Stimulated activated CD8-positive, alpha-beta memory T cell treated with anti-CD3 and anti-CD28 coated beads, Interleukin-4, amount 100 ng/mL, for 1 hour (primary cell): ENCODE measurements at places on chromosomes 7 and 10.

- DNase-seq: no peak
Observed at GRCh38 chr10:118496525-118496924, 98.9 kb downstream of the PRLHR start.

GRCh38 chr10:70293169-70293843 lies 9.5 kb upstream of the NPFFR1 start:
- DNase-seq: no peak

- no peak for DNase-seq
Observed at GRCh38 chr7:128833148-128833945, 3.1 kb downstream of the FLNC start.

GRCh38 chr10:128286141-128286761 lies 160.0 kb upstream of the MKI67 start:
- DNase-seq: no peak

DNA sequence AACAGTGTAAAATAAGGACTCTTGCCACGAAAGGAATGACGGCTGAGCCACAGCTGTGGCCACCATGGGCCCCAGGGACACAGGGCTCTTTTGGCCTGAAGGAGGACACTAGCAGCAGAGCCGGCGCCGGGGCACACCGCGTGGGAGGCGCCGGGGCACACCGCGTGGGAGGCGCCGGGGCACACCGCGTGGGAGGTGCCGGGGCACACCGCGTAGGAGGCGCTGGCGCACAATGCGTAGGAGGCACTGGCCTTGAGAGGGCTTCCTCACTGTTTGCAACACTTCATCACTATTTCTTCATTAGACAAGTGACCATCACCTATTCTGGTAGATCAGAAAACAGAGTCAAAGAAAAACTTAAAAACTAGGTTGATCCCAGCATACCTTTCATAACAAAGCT lies 23.4 kb downstream of the ESYT2 start:
- no peak for DNase-seq

- DNase-seq: no peak
Observed at GRCh38 chr10:93076871-93077270, 3.2 kb downstream of the CYP26A1 start.

GRCh38 chr10:101487399-101487798 lies 100.7 kb downstream of the POLL start:
- DNase-seq: no peak

- DNase-seq: no peak
Observed at GRCh38 chr7:79361214-79361613, 92.3 kb downstream of the MAGI2 start.

- DNase-seq: no peak
Observed at GRCh38 chr10:105656856-105657255, 1015.8 kb downstream of the SORCS3 start.

DNA sequence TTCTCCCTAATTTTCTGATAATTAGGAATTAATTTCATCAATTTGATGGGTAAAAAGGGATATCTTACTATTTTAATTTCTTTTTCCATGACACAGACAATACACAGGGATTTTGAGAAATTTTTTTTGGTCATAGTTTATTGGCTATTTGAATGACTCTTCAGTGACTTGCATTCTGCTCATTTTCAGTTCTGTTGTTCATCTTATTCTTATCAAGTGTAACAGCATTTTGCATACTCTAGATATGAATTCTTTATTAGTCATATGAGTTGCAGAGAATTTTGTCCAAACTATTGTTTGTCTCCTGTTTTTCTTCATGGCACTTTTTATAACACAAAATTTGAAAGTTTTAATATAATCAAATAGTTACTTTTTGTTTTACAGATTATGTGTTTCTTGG lies 41.7 kb downstream of the MKLN1 start:
- DNase-seq: no peak

GRCh38 chr7:52436278-52436677 lies 599.2 kb upstream of the POM121L12 start:
- no peak for DNase-seq

DNA sequence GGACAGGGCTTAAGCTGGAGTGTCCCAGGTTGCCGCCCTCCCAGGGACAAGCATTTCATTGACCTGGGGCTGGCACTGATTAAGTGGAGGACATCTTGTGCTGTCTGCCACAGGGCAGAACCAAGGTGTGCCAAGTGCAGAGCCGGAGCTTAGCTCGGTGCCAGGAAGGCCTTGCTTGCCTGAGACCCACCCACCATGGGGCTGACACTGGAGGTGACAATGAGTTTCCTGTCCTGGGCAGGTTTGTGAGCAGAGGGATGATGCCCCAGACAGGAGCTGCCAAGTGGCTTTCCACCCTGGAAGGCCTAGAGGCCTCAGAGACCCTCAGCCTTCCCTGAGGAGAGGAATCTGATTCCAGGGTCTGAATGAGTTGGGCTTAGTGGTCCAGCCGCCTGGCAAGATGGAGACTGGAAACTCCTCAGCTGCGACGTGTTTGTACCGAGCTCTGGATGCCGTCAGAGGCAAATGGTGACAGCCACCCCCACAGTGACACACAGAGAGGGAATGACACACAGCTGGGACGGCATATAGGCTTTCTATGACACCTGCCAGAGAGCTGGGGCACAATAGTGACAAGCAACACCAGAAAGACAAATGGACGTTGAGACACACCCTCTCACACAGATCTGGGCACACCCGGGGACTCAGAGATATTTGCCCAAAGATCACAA lies 2.6 kb downstream of the ADCYAP1R1 start:
- DNase-seq: no peak

DNA sequence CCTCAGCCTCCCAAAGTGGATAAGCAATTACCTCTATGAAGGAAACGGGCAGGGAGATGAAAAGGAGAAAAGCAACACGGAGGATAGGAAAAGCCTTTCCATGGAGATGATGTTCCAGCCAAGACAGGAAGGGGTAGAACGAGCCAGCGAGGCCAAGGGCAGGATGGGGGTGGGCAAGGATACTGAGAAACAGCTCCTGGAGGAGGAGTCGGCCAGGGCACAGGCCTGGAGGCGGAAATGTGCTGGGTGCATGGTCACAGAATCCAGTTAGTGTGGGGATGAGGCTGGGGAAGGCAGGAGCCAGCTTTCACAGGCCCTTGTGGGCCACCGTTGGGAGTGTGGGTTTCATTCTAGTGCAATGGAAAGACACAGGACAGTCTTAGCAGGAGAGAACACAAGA lies 162.6 kb downstream of the JAZF1 start:
- no peak for DNase-seq

GRCh38 chr10:110591760-110592159 lies 24.3 kb downstream of the SMC3 start:
- no peak for DNase-seq

- DNase-seq: no peak
Observed at GRCh38 chr10:128576943-128577670, 450.9 kb upstream of the MKI67 start.

- no peak for DNase-seq
Observed at GRCh38 chr10:72832701-72833100, 60.8 kb upstream of the OIT3 start.

- no peak for DNase-seq
Observed at GRCh38 chr10:79435271-79436065, 10.0 kb downstream of the ZCCHC24 start.

- DNase-seq: no peak
Observed at GRCh38 chr7:123004931-123005330, 9.4 kb upstream of the TAS2R16 start.

DNA sequence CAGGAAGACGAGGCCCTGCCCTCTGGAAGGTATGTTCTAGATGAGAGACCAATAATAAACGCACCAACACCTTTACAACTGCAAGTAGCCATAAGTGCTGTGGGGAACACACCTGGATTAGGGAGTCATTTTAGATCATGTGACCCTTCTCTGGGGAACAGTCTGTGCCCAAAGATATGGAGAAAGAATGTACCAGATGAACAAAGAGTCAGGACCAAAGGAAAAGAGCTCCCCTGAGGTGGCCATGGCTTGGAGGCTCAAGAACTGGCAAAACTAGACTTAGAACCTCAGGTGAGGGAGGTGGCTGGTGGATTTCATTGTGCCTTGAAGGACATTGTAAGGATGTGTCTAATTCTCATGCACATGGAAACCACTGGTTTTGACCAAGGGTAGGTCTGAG lies 10.3 kb upstream of the EN2 start:
- DNase-seq: no peak

- DNase-seq: no peak
Observed at GRCh38 chr10:129023082-129023481, 444.0 kb upstream of the MGMT start.

GRCh38 chr7:13742811-13743210 lies 246.7 kb downstream of the ETV1 start:
- no peak for DNase-seq

- no peak for DNase-seq
Observed at GRCh38 chr10:112382515-112383235, 8.8 kb downstream of the ACSL5 start.

DNA sequence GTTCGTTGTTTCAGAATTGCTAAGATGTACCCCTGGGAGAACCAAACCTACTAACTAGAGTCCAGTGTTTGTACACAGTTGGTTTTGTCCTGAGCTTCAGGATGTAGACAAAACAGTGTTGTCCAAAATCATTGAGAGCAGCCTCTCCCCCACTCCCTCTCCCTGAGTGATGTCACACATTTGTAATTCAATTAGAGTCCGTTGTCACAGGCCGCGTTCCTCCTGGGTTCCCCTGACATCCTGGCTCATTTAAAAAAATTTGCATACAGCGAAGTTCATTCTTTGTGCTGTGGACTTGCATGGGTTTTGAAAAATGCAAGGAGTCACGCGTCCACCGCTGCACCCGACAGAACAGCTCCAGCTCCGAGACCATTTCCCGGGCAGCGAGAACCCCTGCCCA lies 10.3 kb downstream of the GRIFIN start:
- DNase-seq: no peak

- DNase-seq: no peak
Observed at GRCh38 chr7:128136215-128136597, 104.9 kb upstream of the LEP start.

- no peak for DNase-seq
Observed at GRCh38 chr7:30612658-30613265, 18.1 kb downstream of the GARS1 start.

GRCh38 chr7:2124604-2125345 lies 108.0 kb downstream of the MAD1L1 start:
- DNase-seq: no peak

DNA sequence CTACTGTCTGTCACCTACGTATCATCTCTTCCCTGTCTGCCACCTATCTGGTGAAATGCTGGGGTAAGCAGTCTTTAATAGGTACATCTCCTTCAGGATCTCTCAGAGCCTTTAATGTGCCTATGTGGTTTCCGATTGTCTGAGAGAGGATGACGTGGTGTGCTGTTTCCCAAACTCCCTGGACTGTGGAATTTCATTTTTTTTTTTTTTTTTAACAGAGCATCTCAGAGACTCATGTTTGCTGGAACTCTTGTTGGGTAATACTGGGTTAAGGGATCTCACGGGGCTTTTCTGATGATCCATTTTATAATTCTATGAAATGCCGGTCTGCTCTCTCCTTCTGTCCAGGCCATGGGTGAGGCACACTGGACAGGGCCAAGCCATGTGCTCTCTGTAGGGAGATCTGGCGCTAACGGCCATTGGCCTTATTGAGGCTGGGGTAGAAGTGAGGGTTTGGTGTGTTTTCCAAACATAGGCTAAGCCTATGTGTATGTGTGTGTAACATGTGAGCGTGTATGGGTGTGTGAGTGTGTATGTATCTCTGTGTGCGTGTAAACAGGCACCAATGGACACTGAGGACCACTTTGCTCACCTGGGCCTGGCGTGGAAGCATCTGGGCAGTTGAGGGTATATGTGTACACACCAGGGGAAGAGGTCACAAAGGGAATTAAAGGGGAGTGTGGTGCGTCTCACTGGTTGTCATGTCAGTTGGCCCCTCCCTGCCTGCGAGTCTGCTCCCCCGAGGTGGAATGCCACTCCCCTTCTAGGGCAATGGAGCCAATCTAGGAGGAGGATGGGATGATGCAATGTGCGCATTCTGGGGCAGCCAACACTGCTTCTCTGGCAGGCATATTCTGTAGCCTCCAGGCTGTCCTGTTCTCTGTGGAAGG lies 7.8 kb downstream of the ADRA2A start:
- DNase-seq: no peak

- no peak for DNase-seq
Observed at GRCh38 chr7:36854652-36855051, 130.4 kb upstream of the AOAH start.
